ENCODE measurements at places on chromosomes 1 and 21. TPM values are rescaled to one million over a fixed set of nuclear protein-coding genes. Genes with fewer than 3 reads are reported as not detected.

DNA sequence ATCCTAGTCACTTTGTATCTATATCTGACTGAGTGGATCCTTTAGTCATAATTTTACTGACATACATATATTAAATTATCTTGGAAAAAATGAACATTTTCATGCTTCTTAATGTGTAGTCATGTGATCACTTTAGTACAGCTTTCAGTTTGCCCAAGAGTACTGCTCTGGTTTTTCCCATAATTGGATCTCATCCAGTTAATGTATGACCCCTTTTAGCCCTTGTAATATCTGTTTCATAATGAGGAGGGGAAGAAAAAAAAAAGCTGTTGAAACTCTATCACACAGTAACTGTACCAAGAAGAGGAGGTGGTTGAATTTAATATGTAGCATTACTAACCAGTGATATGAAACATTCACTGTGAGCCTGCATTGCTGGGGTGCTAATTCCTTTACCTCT is 328.7 kb downstream of the PTPRC start:
- no peak for DNase-seq

DNA sequence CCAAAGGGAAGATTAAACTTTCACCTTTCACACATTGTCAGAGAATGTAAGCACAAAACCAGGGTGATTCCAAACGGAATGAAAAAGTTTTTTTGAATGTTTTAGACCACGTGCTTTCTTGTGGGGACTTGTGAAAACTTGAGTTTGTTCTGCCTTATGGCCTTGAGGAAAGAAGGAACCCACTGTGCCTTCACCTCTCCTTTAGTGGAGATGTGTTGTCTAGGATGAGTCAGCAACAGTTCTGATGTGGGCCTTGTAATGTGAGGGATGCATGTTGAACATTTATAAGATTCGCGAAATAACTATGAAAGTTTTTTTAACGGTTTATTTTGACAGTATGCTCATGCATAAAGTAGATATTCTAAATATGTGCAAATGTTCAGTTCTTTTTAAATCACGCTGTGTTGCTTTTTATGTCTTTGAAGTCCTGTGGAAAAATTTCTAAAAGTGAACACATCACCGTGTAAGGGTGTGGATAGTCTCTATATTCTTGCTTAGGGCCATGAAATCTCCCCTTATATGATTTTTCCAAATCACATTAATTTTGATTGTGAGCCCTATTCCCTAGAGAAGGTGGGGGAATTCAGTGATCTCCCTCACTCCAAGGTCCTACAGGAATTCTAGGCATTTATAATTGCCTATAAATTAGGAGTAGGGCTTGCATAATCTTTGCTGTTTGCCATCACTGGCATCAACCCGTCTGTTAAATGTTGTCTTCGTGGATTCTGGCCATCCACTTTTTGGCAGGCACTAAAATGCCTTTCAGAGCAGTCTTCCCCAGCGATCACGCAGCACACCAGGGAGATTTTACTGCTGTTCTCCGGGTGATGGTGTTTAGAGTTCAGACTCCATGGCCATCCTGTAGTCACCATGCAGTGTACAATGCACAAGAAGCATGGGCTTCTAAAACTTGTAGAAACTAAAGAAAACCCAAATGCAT is 47.4 kb downstream of the PLA2G4A start:
- no peak for DNase-seq

DNA sequence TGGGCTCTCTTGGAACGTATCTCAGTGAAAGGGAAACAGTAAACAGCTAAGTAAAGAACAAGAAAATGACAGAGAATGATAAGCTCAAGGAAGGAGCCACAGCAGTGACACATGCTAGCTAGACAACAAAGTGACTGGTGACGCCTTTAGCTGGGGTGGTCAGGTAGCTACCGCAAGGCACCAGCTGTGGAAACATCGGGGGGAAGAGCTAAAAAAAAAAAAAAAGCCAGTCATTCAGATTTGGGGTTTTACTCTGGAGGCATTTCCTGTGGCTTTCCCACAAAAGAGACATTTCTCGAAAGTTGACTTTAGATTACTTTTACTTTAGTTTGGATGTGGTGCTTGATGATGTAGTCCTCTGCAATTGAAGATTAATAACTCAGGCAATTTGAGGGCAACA is 2.1 kb downstream of the FHAD1 start:
- peak; percentile 77 for DNase-seq

WDR26 gene
- total RNA-seq: 173 TPM

FAM167B gene
- 0.38 TPM for total RNA-seq

- no peak for DNase-seq
Measured at GRCh38 chr1:229871078-229871676, 195.9 kb upstream of the GALNT2 start.

DNA sequence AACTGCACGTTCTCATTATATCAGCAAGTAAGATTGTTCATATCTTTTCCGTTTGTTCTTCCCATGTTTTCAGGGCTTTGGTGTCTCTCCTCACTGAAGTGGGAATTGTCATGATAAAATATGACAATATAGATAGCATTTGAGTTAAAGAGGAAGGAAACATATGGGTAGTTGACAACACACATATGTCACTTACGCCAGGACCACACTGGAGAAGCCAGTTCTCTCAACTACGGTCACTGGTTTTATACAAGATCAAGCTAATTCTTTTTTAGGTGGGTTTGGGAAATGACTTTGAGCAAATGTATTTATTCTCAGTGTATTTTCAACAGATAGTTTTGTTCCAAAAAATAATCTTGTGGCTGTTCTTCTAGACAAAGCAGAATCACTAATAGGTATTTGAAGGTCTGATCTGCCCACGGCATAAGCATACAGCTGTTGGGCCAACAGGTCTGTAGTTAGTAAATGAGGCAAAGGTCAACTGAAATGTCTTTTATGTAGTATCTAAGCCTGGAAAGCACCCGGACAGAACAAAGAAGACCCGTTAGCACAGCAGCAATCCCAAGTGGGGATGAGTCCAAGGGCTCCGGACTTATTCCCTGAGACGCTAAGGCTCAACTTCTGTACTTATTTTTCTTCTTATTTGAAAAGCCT is 433.6 kb upstream of the ZP4 start:
- DNase-seq: no peak

RGS2 gene
- total RNA-seq: 142 TPM

- no peak for DNase-seq
Measured at GRCh38 chr1:51733793-51734522, 117.1 kb downstream of the OSBPL9 start.

RGS8 gene
- total RNA-seq: not detected

ADPRS gene
- total RNA-seq: 22.6 TPM

KCND3 gene
- total RNA-seq: not detected

DNA sequence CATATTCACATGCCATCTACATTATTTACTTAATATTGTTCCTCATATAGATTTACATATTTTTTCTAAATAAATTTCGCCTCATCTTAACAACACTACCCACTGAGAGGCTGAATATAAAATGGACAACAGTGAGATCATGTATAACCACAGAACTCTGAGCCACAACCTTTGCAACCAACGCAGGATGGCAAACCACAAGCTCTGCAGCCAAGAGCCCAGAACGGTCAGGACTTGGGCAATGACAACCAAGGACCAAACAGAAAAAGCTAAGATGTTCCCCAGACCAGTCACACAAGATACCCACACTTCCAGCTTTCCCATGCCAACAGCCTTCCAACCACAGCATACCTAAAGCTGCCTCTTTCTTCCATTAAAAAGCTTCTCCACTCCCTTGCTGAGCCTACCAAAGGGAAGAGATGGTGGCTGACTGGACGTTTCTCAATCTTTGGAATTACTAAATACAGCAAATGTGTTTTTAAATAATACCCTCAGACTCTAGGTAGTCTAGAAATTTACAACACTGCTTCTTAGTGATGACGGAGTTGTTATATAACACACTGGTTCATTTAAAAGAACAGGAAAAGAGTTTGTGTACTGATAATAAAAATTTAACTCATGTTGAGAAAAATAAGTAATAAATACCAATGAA is 117.9 kb downstream of the AKT3 start:
- DNase-seq: no peak

FHAD1 gene
- total RNA-seq: not detected

GRCh38 chr1:47230692-47231300 is 1.2 kb downstream of the TAL1 start:
- DNase-seq: no peak

DNA sequence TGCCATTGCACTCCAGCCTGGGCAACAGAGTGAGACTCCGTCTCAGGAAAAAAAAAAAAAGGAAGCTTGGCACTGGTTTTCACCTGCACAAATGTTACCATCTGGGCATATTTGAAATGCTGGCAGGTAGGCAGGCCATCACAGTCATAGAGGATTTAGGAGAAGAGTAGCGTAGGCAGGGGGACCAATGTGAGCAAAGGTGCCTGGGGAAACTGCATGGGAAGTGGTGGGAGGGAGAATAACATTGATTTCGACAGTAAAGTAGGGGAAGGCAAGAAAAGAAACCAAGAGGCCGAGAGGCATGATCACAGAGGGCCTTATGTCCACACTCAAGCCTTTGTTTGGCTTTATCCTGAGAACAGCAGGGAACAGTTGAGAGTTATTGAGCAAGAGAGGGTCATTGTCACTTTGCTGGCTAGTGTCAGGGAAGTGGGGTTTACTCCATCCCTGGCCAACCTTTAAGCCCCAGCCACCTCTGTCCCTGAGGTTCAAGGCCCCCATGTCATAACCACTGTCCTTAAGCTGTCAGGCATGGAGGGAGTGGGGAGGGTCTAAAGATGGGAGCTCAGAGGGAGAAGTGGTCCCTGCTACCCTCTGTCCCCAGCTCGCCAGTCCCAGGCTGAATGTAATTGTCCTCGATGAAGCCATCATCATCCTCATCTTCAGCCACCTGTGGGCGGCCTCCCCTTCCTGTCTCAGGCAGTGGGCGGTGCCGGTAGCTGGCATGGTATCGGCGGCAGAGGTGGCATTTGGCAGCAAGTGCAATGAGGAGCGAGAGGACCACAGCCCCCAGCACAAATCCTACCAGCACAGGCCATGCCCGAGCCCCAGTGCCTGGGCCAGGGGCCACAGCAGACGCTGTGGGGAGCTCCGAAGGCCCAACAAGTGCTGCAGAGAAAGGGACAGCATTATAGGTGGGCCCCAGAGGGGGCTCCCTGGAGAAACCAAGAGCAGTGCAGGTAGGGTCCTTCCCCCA is 2.9 kb downstream of the C1orf210 start:
- DNase-seq: no peak

- no peak for DNase-seq
Measured at GRCh38 chr1:16972189-16972895, 8.1 kb downstream of the MFAP2 start.

VASH2 gene
- 0.17 TPM for total RNA-seq

GRCh38 chr1:150876119-150876454 is 312 bp downstream of the ARNT start:
- no peak for DNase-seq

DNA sequence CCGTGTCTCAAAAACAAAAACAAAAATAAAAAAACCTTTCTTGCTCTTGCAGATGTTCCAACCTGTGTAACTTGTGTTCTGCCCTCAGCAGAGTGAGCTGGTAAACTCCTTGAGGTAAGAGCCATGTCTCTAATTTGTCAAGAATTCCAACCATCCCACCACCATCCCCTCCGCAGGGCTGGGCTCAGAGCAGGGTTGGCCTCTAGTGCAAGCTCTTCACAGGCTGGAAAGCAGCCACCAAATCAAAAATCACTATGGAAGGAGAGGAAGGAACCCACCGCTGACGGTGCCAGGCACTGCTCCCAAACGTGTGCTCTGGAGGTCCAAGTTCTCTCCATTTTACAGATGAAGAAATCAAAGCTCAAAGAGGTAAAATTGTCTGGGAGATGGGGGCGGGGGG is 9.4 kb downstream of the PLEKHA6 start:
- DNase-seq: no peak

DNA sequence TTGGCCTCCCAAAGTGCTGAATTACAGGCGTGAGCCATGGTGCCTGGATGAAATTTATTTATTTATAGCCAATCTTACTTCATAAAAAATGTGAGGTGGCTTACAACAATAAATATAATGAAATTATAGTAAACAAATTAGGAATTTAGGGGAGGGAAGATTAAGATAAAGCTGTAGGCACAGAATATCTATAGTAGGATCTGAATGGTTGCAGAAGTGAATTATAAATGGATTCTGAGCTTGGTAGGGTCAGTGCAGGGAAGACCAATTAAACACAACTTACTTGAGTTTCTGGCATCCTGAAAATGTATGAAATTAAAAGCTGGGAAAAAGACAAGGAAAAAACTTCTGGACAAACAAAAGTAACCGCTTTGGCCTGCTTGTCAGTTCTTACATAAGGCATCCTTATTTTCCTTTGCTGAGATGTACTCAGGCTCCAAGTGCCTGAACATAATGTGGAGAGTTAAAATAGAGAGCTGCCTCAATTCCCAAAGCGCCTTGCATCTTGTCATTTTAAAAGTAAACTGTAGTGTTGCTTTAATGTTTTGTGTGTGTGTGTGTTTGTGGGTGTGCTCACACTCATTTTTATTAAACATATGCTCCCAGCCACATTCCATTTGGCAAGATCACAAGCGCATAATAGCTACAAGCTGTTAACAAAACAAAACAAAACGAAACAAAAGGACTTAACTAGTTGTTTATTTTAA is 247.3 kb downstream of the S1PR1 start:
- no peak for DNase-seq

DNA sequence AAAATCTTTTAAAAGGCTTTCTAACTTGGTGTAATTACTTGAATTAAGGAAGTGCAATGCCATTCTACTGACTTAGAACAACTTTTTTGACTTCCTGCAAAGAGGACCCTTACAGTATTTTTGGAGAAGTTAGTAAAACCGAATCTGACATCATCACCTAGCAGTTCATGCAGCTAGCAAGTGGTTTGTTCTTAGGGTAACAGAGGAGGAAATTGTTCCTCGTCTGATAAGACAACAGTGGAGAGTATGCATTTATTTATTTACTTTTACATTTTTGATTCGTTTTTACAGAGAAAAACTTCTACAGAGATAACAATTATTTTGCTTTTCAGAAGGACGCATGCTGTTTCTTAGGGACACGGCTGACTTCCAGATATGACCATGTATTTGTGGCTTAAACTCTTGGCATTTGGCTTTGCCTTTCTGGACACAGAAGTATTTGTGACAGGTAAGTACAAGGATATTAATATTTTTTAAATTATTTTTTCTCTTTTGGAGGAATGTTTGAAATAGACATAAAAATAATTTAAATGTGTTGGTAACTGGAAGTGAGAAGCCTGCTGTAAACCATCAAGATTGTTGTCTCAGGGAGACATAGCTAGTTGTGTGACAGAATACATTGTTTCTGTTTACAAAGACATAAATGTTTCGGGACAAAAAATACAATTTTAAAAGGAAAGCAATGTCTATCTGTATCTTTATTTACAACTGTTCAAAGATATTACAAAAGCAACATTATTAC is at the start of gene PTPRC:
PTPRC (plus strand) TSS at position 147 of the 742 bp plus-strand sequence; CDS start at position 376, 229 bp downstream.
- peak; percentile 35 for DNase-seq

C4BPB gene
- 1.6 TPM for total RNA-seq

GRCh38 chr21:35948982-35949381 is 111.3 kb downstream of the SETD4 start:
- DNase-seq: no peak

PSRC1 gene
- 0.22 TPM for total RNA-seq

GRCh38 chr1:172404121-172404520 is 16.4 kb upstream of the C1orf105 start:
- DNase-seq: no peak

DNA sequence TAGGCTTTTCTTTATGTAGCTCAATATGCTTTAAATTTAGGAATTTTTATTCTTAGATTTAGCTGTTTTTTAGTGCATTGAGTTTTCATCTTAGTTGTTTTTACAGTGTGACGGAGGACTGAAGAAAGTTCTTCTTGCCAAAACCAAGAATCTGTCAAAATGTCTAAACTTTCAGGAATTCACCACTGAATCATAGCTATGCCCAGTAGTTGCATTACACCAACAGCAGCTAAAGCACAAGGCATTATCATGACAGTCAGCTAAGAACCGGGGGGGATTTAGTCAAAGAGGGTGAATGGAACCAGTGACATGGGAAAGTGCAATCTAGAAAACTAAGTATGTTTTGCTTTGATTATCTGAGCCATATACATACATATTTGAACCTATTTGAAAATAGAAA is 6.5 kb upstream of the C1orf146 start:
- DNase-seq: no peak

Measured in CD4-positive, alpha-beta T cell (primary cell).